ENCODE measurements at places on chromosomes 2 and 18.

DNA sequence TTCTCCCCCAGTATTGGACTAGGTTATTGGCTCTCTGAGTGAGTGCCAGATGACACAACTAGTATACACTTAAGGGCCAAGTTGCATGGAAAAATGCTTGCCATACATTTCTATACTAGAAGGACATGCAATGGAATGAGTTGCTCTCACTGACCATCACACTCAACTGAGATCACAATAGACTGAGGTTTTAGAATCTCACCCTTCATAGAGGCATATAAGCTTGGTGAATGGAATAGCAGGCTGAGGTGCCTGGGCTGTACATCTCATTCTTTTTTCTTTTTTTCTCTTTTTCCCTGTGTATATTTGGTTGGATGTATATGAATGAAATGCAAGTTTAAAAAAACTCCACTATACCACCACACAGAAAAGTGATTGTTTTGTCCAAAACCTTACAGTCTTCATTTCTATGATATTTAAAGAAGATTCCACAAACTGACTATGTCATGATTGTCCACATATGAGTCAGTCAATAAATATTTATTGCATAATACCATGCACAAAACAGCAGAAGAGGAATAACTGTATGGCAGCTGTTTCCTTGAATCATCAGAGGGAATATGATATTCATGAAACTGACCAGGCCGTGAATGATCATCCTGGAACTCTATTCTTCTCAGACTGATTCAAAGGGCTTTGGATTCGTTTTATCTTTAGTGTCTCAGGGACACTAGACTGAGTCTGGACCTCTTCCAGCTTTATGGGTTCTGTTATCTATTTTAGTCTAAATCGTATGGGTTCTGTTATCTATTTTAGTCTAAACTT lies 122.6 kb upstream of the STK17B start:
- no peak for DNase-seq

GRCh38 chr2:95158441-95158840 lies 1.2 kb downstream of the ZNF514 start:
- DNase-seq = no peak

- no peak for DNase-seq
Observed at GRCh38 chr2:46921676-46922448, 6.3 kb upstream of the MCFD2 start.

- DNase-seq = no peak
Observed at GRCh38 chr2:178477443-178478129, 814 bp downstream of the FKBP7 start.

GRCh38 chr2:71101656-71102055 lies 28.4 kb downstream of the MCEE start:
- no peak for DNase-seq

- no peak for DNase-seq
Observed at GRCh38 chr2:223647258-223647952, 45.2 kb upstream of the SCG2 start.

- DNase-seq = no peak
Observed at GRCh38 chr2:101524806-101525430, 50.0 kb upstream of the RFX8 start.

GRCh38 chr18:40058811-40059570 lies 1896.0 kb upstream of the PIK3C3 start:
- no peak for DNase-seq

- DNase-seq = no peak
Observed at GRCh38 chr2:10547663-10548376, 99.7 kb upstream of the ODC1 start.

DNA sequence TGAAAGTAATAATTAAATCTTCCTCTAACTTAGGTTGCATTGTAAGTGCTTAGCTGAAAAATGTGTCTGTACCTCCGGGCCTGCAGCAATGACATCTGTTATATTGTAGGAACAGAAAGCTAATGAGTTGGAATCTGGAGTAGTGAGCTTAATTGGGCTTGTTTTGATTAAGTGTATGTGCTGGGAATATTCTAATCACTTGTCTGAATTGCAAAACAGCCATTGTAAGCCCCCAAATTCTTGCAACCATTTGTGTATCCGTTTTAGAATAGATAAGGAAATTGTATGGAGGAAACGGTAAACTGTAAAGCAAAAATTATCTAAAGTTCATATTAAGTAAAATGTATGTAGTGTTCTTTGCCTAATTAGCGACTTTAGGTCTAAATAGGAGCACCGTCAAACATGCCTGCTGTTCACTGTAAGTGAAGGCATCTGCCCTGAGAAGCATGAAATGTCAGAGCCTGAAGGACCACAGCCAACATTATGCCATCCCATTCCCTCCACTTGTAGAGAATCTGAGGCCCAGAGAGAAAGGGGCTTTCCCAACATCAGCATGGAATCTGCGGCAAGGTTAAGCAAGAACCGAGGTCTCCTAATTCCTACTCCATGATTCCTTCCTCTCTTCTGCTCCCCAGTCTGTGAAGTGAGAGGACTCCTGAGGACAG lies 466.4 kb downstream of the TDRD15 start:
- no peak for DNase-seq

DNA sequence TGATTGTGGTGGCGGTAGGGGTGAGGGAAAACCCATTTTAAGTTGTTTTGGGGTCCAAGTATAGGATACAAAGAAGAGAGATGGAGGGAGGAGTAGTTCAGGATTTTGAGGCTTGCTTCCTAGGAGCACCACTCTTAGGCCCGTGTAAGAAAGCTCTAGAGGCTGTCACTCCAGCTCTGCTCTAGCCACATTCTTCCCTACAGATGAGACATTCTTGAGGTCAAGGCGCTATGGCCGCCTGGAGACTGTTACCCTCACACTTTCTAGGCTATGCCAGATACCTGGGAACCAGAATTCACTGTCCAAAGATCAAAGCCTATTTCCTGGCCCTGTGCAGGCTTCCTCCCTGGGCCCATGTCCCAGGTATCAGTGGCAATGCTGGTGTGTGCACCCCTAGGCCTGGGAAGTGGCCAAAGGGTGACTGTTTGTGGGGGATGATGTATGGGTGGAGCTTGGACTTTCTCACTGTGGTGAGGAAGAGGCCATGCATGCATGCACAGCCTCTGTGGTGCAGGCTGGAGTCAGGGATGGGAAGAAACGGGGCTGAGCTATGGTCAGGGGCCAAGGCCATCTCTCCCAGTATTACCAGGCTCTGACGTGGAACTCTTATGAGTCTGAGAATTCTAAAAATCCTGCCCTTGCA lies 7.0 kb upstream of the TTL start:
- DNase-seq = no peak

DNA sequence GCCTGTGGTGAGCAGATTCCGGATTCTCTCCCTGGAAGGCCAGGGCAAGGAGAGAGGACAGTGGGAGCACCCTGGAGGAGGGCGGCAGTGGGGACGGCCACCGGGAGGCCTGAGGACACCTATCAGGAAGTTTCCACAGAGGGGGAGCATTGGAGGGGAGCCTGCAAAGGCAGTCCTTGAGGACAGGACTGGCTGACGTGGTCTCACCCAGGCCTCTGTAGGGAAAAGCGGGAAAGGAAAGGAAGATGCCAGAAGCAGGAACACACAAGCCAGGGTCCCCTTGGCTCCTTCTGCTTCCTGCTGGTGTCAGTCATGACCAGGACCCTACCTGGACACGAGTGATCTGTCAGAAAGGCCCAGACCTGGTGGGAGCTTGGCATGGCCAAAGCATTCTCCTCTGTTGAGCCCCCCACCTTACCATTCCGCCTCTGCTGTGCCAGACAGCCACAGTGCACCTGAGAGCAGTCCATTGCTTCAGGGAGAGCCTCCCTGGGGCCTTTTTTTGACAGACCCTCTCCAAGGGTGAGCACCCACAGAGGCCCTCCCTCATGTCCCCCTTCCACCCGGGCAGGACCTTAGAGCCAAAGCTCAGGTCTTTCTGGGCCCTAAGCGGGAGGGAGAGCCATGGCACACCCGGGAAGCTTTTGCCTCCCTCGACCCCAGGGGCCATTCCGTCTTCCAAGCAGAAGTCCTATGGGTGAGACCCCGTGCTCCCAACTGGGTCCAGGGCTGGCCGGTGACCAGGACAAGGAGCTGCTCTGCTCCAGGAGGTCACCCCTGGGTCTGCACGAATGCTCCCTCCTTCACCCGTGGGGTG lies 333.1 kb downstream of the DYSF start:
- no peak for DNase-seq

- no peak for DNase-seq
Observed at GRCh38 chr2:23449413-23449812, 64.4 kb downstream of the KLHL29 start.

Data from tibial nerve (tissue), 4 donors.